ENCODE measurements at places on chromosomes 7 and 10.

DNA sequence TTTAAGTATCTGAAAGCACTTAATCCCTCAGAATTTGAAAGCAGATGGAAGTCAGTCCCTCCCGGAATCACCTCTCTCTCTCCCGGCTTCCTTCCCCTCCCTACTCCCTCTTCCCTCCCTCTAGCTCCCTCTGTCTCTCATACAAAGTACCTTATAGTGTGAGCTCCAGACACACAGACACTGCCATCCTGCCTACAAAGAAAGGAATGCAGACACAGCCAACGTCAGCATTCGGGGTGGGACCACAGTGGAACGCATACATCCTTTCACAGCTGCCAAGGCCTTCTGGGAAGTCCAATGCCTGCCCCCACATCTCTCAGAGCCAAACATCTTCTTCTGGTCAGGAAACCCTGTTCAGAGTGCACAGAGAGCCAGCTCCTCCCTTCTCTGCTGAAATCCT is 9.3 kb downstream of the NOD1 start:
- DNase-seq = peak; percentile 32

DNA sequence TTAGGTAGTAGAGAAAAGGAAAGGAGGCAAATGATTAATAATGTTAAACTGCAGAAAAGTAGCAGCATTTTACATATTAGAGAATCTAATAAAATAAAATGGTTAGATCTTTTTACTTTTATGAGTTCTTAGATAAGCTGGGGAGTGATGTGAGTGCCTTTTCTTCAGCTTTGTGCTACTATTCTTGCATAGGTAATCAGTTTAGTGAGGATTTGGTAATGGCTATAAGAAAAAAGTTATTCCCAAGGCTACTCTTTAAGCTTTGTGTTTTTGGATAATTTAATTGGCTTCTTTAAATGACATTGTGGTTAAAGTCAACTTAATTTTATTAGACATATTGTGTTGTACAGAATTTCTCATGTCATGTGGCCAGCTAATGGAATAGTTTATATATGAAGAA is 3.7 kb downstream of the KCND2 start:
- no peak for DNase-seq

DNA sequence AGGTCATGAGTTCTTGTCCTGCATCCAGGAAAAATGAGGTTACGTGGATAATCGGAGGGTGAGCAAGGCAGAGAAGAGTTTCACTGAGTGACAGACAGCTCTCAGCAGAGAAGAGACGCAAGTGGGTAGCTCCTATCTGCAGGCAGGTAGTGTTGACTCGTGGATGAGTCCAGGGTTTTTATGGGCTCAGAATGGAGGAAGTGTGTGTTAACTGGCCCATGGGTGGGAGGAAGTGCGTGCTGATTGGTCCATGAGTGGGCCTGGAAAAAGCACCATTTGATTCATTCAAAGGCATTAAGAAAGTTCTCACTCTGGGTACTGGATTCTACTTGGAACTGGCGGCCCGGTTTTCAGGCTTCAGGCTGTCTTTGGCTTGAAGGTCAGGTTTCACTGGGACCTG is 4.8 kb upstream of the DMTF1 start:
- no peak for DNase-seq

DNA sequence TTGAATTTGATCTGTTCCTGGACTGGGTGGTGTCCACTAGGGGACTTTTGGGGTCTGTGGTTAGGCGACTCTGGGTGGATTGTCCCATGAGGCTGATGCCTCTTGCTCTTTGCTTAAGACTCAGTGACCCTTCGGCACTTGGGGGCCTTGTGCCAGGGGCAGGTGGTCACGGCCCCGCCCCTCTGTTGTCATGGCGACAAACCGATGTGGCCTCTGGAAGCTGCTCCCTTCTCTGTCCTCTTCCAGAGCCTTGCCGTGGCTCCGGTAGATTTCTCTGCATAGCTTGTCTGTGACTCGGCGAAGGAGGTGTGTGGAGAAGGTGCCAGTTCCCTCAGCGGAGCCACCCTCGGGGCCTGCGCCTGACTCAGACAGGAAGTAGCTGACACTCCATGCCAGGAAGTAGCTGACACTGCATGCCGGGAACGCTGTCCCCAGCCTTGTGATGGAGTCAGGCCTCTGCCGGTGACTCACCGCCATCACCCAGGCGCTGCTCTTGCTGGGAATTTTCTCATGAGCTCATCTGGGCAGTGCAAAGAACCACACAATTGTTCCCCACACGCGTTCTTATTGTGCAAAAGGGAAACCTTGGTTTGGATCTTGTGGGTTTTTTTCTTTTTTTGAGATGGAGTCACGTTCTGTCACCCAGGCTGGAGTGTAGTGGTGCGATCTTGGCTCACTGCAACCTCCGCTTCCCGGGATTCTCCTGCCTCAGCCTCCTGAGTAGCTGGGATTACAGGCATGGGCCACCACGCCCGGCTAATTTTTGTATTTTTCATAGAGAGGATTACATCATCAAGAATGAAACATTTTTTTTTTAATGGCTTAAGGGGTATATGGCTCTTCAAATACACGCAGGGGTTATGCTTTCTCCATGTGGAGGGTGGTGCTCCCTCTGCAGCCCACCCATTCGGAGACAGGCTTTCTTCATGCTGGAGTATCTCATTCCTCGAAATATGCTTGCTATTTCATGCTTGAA is 72.6 kb downstream of the PFKFB3 start:
- no peak for DNase-seq

- no peak for DNase-seq
Observed at GRCh38 chr10:19453967-19454366, 362.3 kb upstream of the PLXDC2 start.

GRCh38 chr7:73941836-73942551 is 81.0 kb downstream of the TMEM270 start:
- DNase-seq = no peak

GRCh38 chr10:96188421-96188820 is 58.3 kb downstream of the ZNF518A start:
- DNase-seq = no peak

DNA sequence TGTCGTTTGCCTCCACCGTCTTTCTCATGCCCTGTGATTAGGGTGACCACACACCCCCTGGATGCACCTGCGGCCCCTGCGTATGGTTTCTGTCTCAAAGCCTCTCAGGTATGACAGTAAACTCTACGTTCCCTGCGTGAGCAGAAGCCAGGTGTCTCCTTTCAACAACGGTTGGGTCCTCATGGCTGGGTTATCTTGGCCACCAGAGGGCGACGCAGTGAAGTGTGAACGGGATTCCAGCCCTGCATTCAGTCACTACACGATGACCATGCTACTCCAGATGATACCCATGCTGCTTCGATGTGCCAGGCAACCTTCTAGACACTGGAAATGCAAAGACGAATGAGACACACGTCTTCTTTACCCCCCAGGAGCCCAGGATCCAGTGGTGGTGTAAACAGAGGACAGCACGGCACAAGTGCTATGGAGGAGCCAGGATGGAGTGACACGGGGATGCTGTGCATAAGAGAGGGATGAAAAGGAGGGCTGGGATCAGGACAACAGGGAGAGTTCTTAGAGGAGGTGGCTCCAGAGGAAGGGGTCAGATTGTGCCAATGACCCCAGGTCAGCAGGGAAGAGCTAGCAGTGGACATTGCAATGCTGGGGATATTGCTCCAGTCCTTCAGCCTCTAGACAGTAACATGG is 228.1 kb upstream of the PFKP start:
- peak; percentile 20 for DNase-seq

- DNase-seq = no peak
Observed at GRCh38 chr10:95742485-95742884, 13.5 kb upstream of the ENTPD1 start.

All from NCI-H446 (cell line).